ENCODE measurements at places on chromosomes 13 and 19.

DNA sequence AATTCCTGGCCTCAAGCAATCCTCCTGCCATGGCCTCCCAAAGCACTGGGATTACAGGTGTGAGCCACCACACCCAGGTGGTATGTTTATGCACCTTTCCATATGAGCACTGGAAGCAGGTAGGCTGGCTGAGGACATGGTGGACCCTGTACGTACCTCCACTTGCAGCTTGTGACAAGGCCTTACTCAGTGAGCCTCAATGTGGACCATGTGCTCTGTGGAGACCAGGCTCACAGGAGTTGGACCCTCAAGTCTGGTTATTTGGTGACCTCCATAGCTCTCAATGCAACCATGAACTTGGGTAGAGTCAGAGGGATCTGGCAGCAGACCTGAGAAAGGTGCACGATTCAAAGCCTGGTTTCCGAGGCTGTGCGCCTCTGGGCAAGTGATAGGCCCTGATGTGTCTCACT, 5.5 kb downstream of the ACP4 start:
- DNase-seq, result no peak

- DNase-seq, result peak; percentile 20
Measured at GRCh38 chr13:102935896-102936321, 90.1 kb downstream of the ERCC5 start.

- DNase-seq, result no peak
Measured at GRCh38 chr19:14695471-14695870, 5.6 kb downstream of the ZNF333 start.

DNA sequence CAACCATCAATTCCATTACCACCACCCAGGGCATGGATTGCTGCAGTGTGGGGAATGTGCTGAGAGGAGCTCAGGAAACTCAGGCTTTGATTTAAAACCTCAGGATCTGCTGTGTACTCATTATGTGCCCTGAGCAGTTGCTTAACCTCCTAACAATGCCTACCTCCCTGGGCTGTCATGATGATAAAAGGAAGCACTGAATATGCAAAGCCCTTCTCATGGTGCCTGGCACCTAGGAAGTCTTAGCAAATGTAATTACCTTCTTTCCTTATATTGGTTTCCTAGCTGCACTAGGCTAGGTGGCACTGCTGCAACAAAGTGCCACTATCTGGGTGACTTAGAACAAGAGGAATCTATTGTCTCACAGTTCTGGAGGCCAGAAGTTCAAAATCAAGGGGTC, 62.2 kb downstream of the KCTD12 start:
- DNase-seq, result no peak

GRCh38 chr13:100773923-100774663, 99.5 kb upstream of the TMTC4 start:
- DNase-seq, result no peak

- DNase-seq, result no peak
Measured at GRCh38 chr19:44303976-44304568, 753 bp downstream of the ZNF235 start.

GRCh38 chr13:51769455-51770127, 34.4 kb downstream of the DHRS12 start:
- no peak for DNase-seq

- no peak for DNase-seq
Measured at GRCh38 chr19:51742789-51743188, 8.9 kb downstream of the FPR1 start.

GRCh38 chr19:8592231-8593009, 15.2 kb upstream of the MYO1F start:
- DNase-seq, result no peak

GRCh38 chr19:18007917-18008673, at the start of gene ARRDC2:
TSS of gene ARRDC2 (plus strand) at chr19:18008170. CDS start at chr19:18008311, 141 bp downstream.
- DNase-seq, result no peak

DNA sequence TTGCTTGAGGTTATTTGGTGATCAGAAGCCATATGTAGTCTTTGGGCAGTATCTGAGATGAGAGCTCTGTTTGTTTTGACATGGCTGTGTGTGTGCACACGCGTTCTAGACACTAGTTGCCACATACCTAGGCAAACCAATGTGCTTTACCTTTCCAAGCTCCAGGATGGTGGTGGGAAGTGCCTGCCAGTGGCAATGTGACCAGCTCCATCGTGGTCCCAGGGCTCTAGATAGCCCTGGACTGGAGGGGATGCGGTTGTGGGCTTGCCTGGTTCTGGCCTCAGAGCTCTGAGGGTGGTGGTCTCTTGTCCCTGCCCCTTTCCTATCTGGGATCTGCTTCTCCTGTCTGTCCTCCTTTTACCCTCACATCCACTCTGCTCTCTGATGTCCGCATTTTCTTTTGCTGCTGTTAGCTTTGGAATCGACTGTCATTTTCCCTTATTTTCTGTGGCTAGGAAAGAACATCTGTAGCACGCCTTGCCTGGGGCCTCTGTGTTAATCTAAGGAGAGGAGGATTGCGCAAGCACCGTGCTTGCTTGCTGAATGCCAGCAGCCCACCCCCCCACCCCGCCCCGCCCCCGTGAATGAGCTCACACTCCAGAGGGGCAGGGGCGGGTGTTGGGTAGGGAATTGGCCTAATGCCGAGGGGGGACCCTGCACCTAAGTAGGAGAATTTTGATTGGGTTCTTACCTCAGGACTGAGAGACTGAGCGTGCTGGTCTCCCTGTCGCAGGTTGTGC, 89.5 kb downstream of the ARHGEF7 start:
- DNase-seq, result no peak

- DNase-seq, result no peak
Measured at GRCh38 chr13:72586518-72586917, 140.9 kb downstream of the MZT1 start.

DNA sequence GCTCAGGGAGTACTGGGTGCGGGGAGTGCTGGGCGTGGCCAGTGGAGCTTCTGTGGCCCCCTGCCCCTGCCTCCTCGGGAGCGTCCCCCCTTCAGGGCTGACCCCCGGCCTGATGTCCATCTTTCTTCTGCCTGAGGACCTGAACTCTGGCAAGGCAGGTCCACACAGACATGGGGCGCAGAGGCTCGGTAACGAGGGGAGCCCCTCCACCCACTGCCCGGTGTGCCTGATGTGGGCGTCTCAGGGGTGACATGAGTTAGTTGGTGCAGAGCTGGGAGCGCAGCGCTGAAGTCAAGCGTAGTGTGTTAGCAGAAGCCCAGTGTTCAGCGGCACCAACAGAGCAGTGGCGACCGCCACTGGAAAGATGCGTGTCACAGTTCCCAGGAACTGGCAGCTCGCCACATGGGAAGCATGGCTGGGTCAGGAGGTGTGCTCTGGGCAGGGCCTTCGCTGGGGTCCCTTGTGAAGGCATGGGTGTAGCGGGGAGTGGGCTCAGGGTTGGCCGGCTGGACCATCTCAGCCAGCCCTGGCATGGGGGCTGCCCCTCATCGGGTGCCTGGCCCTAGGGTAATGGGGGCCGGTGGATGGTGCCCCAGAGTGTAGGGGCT, 11.5 kb downstream of the THOP1 start:
- DNase-seq, result no peak

- DNase-seq, result no peak
Measured at GRCh38 chr13:59846845-59847620, 316.7 kb downstream of the DIAPH3 start.

- no peak for DNase-seq
Measured at GRCh38 chr13:65593298-65593874, 1636.8 kb downstream of the PCDH9 start.

DNA sequence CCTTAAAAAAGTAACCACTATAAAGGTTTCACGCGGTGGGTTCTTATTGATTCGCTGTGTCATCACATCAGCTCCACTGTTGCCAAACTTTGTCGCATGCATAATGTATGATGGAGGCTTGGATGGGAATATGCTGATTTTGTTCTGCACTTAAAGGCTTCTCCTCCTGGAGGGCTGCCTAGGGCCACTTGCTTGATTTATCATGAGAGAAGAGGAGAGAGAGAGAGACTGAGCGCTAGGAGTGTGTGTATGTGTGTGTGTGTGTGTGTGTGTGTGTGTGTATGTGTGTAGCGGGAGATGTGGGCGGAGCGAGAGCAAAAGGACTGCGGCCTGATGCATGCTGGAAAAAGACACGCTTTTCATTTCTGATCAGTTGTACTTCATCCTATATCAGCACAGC, 30.6 kb downstream of the FGF9 start:
- no peak for DNase-seq

DNA sequence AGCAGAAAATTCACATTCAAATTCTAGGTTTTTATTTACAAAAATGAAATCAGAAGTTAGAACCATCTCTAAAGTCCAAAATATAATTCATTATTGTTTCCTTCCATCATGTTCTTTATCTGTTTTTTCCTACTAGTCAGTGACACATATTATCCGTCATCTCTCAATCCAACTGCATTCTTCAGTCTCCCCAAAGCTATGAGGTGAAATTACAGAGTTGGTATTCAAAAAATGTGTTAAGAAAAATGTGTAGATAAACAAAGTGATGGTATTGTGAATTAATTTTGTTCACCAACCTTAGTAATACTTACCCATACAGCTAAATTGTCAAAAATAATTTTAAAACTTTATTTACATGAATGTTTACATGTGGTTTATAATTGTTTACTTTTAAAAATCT, 448.7 kb upstream of the MIR17HG start:
- no peak for DNase-seq

- no peak for DNase-seq
Measured at GRCh38 chr19:5231857-5232678, 108.5 kb downstream of the PTPRS start.

DNA sequence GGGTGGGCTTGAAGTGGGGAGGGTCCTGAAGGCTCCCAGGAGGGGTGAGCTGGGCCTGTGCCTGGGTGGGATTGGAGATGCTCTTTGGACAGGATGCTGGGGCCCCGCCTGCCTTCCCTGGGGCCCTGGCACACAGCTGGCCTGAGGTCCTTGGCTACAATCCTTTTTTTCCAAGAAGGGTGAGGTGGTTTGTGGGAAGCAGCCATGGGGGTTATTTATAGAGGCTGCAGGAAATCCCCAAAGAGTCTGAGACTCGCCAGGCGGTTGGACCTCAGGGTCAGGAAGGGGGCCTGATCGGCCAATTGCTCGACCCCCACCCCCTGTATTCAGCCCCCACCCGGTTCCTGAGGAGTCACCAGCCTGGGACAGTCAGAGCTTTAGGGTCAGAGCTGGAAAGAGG, 10.0 kb downstream of the GTPBP3 start:
- DNase-seq, result no peak

DNA sequence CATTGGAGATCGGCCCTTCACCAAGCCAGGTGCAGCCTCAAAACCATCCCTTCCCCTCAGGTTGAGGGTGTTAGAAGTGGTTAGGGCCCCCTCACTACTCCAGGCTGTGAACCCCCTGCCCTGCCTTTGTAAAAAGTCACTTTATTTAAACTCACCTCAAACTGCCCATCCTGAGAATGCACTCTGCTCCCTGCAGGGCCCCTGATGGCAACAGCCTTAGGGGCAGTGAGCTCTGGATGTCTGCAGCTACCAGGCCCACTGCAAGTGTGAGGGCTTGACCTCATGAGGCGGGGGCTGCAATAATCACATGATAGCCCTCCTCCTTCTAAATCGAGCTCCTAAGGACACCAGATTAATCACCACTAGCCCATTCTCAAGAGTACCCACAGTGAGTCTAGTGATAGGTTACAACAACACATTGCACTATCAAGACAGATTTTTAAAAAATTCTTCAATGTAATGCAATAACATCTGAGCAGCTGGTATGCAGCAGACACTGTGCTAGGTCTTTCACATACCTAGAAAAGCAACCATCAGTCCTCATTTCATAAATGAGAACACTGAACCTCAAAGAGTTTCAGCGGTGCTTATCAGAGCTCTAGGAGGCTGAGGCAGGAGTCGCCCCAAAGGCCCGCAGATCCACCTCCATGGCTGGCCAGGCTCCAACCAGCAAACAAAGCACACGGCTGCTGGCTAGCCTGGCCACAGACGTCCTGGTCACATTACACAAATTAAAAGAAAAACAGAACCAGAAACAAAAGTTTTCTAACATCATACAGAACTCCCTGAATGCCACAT, 26.0 kb downstream of the SLC7A1 start:
- no peak for DNase-seq

DNA sequence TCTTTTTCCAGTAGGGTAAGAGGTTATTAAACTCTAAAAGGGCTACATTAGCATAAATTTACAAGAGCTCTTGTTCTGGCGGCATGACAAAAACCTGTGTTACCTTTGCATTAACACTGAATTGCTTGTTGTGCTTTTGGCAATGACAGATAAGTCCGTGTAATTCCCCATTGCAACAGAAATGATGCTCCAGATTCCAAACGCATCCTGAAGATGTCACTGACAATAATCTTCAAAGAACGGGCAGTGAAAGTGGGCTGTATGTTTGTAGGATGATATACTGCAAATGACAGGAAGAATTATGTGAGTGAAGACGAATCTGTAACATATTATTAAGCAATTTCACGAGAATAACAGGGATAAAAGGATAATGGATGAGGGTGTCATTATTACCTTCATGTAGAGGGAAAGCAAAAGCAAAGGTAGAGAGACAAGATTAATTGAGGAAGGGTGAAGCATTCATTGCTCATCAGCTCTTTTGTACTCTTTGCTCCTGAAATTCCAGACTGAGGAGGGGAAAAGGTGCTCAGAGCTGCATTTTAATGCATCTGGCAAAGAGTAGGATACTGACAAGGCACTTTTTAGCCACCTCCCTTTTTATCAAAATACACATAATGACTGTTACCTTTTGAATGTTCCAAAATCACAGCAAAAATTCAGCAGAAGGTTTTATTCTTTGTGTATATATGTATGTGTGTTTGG, 38.5 kb upstream of the MAB21L1 start:
- DNase-seq, result no peak

DNA sequence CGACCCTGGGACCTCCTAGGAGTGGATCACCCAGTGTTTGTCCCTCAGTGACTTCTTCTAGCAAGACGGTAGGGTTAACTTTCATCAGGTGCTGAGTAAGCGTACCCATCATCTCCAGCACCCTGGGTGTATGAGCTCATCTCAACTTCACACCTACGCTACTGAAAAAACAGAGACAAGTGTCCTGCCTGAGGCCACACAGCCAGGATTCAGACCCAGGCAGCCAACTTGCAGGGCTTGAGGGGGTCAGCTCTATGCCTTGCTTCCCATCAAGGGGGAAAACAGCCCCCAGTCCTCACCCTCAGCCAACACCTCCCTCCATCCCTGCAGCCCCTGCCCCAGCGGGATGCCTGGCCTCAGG, 4.6 kb downstream of the TLE2 start:
- DNase-seq, result no peak

DNA sequence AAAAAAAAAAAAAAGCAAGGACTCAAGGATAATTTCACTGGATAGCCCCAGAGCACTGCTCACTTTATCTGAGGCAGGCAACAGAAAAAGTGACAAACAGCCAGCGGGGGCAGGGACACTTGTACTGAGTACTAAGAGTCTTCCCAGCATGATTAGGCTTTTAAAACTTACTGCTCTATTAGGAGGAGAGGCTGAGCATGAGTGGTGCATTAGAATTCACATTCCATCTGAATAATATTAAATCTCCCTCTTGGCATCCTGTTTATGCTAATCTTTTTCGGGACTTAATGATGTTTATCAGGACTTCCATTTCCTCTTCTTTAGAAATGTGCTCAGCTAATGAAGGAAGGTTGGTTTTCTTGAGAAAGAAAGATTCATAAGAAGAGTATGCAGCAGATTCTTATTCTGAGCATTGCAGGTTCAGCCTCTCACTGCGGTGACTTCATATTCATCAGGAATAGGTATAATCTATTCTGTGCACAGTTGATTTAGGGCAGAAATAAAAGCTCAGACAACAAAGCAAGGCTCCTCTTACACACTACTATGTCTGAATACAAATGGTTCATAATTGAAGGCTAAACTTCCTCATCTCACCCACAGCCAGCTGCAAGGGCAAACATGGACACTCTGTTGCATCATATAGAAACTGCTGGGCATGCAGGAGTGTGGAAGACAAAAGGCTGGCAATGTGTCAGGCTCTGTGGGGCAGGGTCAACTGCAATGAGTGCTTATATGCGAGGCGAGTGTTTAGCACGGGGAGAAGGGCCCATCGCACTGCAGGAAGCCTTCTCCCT, 107.0 kb downstream of the KL start:
- DNase-seq, result no peak
